ENCODE measurements at places on chromosomes 3 and 15.
A peak's percentile ranks its signal among the peaks of the same experiment; 100 is the strongest.

DNA sequence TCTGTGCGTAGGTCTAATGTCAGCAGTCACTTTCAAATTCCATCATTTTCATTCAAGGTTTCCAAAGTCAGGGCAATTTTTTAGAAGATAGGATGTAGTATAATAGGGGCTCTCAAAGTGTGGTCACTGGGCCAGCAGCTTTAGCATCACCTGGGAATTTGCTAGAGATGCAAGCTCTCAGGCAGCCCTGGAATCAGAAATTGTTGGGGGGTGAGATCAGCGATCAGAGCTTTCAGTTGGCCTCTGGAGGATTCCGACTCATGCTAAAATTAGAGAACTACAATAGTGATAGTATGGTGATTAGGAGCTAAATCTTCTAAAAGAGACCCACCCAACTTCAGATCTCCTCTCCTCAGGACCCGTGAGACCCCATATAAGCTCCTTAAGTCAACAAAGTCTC is 2.4 kb upstream of the FRMD4B start:
- H3K36me3 ChIP-seq: no peaks in the 10 kb centered on the region
- no peak overlapping the region for H3K27ac ChIP-seq
- no peak overlapping the region for H3K4me3 ChIP-seq
- no peaks in the 10 kb centered on the region for H3K27me3 ChIP-seq
- no peak for DNase-seq

DNA sequence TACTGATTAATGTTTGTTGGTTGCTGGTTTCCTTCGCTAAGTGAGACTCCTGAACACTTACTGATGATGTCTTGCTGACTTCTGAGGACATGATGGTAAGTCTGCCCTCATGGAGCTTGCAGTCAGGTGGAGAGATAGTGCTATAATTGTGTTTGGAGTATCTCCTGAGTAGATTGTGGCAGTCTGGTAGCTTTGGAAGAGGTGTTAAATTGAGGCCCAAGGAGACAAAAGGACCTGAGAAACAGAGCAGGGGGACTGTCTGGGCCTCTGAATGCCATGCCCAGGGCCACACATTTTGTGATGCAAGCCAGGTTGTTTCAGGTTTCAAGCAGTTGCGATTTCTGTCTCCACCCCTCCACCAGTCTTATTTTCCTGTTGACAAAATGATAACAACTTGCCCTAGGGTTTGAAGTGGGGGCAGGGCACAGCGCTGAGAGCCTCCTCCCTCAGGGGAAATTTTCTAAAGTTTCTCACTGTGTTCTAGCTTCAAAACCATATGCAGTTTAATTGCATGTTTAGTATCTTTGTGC is 16.7 kb downstream of the SMAD3 start:
- H3K27me3 ChIP-seq: no peaks in the 10 kb centered on the region
- H3K4me3 ChIP-seq: no peak overlapping the region
- no peak for DNase-seq
- no peak overlapping the region for H3K27ac ChIP-seq

DNA sequence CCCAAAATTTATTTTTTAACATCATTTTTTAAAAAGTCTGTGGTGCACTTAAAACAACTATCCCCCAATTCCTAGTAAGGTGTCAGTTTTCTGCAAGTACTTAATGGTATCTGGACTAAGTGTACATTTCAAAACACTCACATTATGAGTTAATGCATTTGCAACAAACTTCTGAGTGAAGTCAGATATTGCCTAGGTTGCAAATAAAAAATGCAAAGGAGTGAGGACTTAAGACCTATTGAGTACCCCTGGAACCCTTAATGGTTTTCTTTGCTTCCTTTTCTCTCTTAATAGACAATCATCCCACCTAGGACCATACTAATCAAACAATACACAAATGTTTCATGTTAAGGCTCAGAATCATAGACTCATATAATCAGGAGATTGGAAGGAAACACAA is 1.8 kb upstream of the P2RY1 start:
- no peaks in the 10 kb centered on the region for H3K27me3 ChIP-seq
- H3K4me3 ChIP-seq: no peak overlapping the region
- peaks cover 31% of the 10 kb centered on the region for H3K4me1 ChIP-seq
- no peak for DNase-seq
- H3K27ac ChIP-seq: no peak overlapping the region

DNA sequence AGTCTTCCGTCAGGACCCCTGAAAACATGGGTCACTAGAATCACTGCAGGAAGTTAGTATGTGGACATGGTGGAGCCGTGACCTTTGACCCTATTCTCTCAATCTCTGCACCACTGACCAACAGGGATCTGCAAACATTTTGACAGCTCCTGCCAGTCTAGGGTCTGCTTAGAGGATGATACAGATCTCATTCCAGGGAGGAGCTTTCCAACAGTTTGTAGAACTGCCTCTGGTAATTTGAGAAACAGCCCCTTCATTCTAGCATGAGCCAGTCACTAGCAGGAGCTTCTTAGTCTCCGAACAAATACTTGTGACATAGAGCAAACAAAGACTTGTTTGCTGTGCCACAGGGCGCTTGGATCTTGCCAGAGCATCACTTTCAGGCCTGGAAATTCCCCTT is 270.3 kb upstream of the CFAP20DC start:
- H3K4me3 ChIP-seq: no peak overlapping the region
- peaks cover 6% of the 10 kb centered on the region for H3K4me1 ChIP-seq
- no peak for DNase-seq
- H3K27me3 ChIP-seq: no peaks in the 10 kb centered on the region

DNA sequence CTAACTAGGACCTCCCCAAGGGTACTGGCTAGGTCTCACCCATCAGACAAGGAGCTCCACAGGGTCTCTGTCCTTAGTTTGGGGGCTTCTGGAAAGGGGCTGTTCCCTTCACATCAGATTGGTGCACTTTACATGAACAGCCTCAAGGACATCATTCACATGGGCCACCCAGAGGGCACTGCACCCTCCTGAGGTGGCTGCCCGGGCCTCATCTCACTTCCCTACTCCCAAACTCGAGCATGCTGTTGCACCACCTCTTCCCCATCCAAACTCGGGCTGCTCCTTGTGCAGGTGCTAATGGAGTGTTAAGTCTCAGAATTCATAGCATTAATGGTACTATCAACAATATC is 48.1 kb downstream of the RAB11A start:
- no peaks in the 10 kb centered on the region for H3K27me3 ChIP-seq
- no peak overlapping the region for H3K27ac ChIP-seq
- H3K4me3 ChIP-seq: no peak overlapping the region

DNA sequence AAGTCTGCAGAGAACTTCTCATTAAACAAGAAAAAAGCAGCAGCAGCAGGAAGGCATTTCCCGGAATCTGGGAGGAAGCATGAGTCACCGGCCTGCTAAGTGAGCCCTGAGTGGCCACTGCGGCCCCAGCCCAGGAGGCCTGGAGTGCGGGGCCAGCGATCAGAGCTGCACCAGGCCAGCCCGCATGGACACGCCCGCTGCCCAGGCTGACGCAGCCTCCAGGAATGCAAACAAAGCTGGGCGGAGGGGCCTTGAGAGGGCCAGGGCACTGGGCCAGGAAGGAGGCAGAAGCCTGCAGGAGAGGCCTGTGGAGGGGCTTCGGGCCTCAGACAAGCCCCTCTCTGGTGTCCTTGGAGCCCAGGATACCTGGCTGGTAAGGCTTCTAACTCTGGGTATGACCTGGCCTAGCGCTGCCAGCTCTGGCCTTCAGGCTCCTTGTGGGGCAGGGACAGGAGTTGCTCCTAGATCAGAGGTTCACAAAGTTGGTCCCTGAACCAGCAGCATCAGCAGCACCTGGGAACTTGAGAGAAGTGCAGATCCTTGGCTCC is 101.2 kb downstream of the SMAD6 start:
- no peaks in the 10 kb centered on the region for H3K36me3 ChIP-seq
- no peak overlapping the region for H3K4me3 ChIP-seq
- H3K27ac ChIP-seq: peak overlapping the region; percentile 85
- no peaks in the 10 kb centered on the region for H3K27me3 ChIP-seq
- H3K4me1 ChIP-seq: peaks cover 25% of the 10 kb centered on the region
- DNase-seq: peak; percentile 85

- DNase-seq: no peak
- H3K4me1 ChIP-seq: no peaks in the 10 kb centered on the region
- H3K36me3 ChIP-seq: no peaks in the 10 kb centered on the region
- H3K27ac ChIP-seq: peak overlapping the region; percentile 5
- H3K27me3 ChIP-seq: no peaks in the 10 kb centered on the region
- no peak overlapping the region for H3K4me3 ChIP-seq
Measured at GRCh38 chr15:51724199-51724598, 13.3 kb downstream of the LYSMD2 start.

DNA sequence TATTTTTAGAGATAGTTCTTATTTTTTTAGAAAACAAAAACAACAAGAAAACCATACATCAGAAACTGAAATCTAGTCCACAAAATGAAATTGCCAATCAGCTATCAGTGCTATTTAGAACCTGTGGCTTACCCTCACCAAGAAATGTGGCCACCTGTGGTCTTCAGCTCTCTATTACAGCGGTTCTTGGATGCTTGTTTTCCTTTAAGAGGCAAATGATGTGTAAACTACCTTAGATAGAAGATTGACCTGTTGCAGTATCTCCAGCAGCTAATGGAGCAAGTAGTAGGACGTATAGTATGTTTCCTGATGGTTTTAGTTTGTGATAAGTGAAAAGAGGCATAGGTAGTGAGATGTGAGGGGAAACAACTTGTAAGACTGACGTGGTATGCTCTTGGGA is 21.2 kb downstream of the TFG start:
- no peak for DNase-seq
- H3K4me1 ChIP-seq: peaks cover 22% of the 10 kb centered on the region
- H3K36me3 ChIP-seq: peaks cover 97% of the 10 kb centered on the region
- no peak overlapping the region for H3K4me3 ChIP-seq
- no peak overlapping the region for H3K27ac ChIP-seq
- no peaks in the 10 kb centered on the region for H3K27me3 ChIP-seq

DNA sequence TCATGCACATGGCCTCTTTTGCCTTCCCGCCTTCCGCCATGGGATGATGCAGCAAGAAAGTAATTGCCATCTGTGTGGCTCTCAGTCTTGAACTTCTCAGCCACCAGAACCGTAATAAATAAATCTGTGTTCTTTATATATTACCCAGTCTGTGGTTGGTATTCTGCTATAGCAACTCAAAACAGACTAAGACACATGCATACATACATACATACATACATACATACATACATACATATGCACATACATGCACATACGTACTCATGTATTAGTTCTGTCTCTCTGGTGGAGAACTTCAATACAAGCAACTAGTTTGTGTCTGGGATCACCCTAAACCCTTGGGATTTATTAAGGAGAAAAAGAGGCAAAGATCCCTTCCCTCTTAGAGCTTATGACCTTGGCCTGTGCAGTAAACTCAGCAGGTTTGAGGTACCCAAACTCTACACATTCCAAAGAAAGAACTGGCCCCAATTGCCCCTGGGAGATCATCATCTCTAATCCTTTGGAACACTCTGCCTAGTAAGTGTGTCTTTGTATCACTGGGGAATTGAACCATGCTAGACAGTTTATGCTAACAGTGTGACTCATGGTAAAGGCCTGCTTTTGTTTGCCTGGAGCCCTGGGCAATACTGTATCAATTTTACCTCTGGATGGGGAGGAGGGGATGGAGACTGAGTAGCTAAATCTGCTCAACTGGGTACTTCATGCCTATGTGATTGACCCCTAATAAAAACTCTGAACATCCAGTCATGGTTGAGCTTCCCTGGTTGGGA is 115.6 kb upstream of the LMCD1 start:
- H3K4me1 ChIP-seq: no peaks in the 10 kb centered on the region
- H3K27ac ChIP-seq: no peak overlapping the region
- H3K27me3 ChIP-seq: no peaks in the 10 kb centered on the region
- H3K36me3 ChIP-seq: no peaks in the 10 kb centered on the region
- no peak for DNase-seq
- no peak overlapping the region for H3K4me3 ChIP-seq

DNA sequence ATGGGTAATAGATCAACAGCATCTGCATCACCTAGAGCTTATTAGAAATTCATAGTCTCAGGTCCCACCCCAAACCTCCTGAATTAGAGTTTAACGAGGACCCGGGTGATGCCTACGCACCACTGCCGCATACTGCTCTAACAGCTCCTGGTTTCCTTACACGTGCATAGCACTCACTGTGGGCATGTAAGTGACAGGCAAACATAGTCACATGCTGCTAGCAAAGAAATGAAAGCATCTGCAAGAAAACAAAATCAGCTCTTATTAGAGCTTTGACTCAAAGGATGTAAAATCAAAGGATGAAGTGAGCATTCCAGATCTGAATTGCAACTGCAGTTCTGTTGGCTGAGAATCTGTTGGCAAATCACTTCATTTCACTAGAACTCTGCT is 19.1 kb upstream of the RIOX2 start:
- no peaks in the 10 kb centered on the region for H3K36me3 ChIP-seq
- H3K27me3 ChIP-seq: no peaks in the 10 kb centered on the region
- H3K4me3 ChIP-seq: no peak overlapping the region
- H3K4me1 ChIP-seq: no peaks in the 10 kb centered on the region
- DNase-seq: no peak
- H3K27ac ChIP-seq: no peak overlapping the region

DNA sequence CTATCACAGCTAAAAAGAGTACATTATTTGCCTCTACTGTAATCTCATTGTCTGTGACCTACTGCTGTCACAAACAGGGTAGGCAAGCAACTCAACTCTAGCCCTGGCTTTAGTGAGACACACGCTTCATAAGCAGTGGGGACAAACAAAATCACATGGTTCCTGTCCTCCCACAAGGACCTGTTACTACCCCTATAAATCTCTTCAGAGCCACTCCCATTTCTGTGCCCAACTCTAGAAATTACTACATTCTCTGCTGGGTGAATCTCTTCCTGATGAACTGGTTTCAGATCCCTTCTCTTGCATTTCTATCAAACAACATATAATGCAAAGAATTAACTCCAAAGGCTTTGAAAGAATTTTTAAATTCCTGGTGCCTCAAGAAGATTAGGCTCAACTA is 117.3 kb downstream of the DMXL2 start:
- H3K27me3 ChIP-seq: no peaks in the 10 kb centered on the region
- no peak overlapping the region for H3K27ac ChIP-seq
- H3K4me3 ChIP-seq: no peak overlapping the region
- H3K4me1 ChIP-seq: no peaks in the 10 kb centered on the region

- H3K27me3 ChIP-seq: no peaks in the 10 kb centered on the region
- H3K4me1 ChIP-seq: no peaks in the 10 kb centered on the region
- DNase-seq: no peak
- no peak overlapping the region for H3K4me3 ChIP-seq
- no peaks in the 10 kb centered on the region for H3K36me3 ChIP-seq
- H3K27ac ChIP-seq: no peak overlapping the region
Measured at GRCh38 chr3:155393316-155393715, 99.8 kb upstream of the STRIT1 start.

DNA sequence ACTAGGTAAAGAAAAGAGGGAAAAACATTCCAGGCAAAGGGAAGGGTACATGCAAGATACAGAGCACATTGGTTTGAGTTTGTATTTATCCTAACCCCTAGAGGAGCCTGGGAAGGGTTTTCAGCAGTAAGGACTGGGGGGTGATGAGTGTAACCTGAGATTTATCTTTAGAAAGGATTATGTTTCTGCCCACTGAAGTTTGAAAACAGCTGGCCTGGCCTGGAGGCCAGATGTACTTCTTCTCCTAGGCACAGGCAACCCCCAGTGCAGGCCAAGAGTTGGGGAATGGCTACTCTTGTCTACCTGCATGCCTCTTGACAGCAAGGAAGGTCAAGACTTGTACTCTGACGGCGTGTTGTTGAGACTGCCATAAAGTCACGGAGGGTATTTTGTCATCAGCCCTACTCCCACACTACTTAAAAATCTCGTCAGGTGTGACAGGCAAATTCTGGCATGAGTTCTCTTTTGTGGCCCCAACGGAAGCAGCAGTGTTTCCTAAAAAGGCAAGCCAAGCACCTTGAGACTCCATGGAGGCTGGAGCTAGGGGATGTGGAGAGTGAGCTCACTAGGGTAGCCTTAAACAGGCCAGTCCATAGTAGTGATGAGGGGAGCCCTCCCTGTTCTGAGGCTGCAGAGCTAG is 241.5 kb upstream of the WNT5A start:
- H3K4me1 ChIP-seq: no peaks in the 10 kb centered on the region
- H3K27me3 ChIP-seq: peaks cover 10% of the 10 kb centered on the region
- H3K27ac ChIP-seq: no peak overlapping the region
- no peak for DNase-seq

Measured in heart right ventricle (tissue), 16 donors.